ENCODE measurements at places on chromosomes 6 and 20.

- no peak for DNase-seq
These were observed 73.6 kb downstream of the MDGA1 start for GRCh38 chr6:37624121-37624520.

DNA sequence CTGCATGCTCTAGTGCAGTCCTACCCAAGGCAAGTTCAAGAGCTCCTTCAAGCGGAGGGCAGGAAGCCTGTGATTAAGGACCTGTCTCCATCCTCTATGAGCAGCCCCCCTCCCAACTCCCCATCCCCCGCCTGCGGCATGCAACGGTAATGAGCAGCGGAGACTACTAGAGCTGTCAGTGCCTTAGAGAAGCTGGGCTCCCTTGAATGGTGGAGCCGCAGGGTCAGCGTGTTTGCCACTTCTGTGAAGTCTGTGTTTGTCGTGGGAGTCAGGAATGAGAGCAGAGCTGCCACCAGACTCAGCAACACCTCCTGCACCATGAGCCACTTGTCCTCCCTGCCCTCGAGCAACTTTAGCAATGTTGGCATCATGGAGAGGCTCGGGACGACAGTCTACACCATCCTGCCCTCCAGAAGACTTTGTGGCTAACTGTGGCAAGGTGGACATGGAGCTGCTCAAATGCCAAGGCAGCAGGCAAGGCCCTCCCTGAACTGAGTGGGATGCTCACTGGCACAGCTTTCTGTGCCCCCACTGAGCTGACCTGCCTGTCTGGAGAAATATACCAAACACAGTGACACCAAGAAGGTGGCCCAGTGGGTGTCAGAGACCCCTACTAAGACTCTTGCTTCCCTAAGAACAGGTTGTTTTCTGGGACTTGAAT, 23.8 kb upstream of the SYNDIG1 start:
- DNase-seq, result no peak

DNA sequence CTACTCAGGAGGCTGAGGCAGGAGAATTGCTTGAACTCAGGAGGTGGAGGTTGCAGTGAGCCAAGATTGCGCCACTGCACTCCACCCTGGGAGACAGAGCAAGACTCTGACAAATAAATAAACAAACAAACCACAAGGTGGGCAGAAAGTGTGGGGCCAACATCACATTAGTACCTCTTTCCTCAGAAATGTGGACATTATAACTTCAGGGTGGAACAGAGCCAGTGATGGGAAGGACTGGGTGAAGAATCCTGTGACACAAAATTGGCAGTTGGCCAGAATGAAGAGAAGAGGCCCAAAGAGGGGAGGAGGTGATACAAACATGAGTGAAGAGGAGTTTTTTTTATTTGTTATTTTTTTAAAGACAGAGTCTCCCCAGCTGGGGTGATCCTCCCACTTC, 50.6 kb downstream of the NUP153 start:
- peak; percentile 68 for DNase-seq

DNA sequence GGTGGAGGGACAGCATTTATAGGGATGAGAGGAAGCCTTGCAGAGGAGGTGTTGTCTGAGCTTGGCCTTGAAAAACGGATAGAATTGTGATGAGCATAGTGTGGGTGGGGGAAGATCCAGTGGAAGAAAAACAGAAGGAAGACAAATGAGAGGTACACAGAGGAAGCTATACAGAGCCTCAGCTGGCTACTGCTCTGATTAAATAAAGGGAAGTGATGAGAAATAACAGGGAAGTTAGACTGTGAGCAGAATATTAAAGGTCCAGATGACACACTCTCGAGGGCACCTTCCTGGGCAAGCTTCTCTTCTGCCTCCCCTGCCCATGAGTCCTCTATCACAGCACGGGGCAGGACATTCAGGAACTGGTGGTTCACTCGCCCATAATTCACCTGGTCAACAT, 182.3 kb downstream of the KIF16B start:
- peak; percentile 4 for DNase-seq

DNA sequence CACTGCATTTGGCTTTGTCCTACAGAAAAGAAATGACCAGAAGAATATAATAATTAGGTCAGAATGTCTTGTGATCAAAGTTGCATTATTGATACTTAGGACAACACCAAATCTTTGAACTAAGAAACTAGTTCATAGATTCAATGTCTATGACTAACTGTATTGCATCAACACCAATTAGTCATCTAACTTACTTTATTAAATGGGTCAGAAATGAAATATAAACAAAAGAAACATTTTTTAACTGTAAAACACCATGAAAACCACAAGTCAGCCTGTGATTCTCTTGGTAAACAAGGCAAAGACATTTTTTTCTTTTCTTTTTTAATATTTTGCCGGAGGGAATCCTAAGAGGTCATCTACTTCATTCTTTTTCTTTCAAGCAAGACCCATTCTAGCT, 114.1 kb upstream of the HDDC2 start:
- DNase-seq, result no peak

Data from hematopoietic multipotent progenitor cell treated with erythropoietin and hydrocortisone succinate and interleukin-3 and kit ligand, for 4 days (in vitro differentiated cells).